ENCODE measurements at places on chromosomes 2 and 18.

DNA sequence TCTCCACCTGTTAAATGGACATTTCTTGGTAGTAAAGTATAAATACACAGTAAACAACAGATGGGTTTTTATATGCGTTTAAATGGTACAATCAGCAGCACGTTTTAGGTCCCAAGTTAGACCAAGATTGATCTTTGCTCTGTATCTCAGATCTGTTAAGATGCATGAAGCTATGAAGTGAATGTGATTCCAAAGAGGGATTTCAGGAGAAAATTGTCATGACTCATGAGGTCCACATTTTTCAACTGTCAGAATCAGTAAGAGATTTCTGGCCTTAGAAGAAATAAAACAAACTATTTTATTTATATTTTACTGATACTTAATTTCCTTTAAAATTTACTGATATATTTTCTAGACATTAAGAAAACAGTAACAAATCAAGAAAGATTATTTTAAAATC lies 142.7 kb downstream of the EML6 start:
- no peak for DNase-seq

DNA sequence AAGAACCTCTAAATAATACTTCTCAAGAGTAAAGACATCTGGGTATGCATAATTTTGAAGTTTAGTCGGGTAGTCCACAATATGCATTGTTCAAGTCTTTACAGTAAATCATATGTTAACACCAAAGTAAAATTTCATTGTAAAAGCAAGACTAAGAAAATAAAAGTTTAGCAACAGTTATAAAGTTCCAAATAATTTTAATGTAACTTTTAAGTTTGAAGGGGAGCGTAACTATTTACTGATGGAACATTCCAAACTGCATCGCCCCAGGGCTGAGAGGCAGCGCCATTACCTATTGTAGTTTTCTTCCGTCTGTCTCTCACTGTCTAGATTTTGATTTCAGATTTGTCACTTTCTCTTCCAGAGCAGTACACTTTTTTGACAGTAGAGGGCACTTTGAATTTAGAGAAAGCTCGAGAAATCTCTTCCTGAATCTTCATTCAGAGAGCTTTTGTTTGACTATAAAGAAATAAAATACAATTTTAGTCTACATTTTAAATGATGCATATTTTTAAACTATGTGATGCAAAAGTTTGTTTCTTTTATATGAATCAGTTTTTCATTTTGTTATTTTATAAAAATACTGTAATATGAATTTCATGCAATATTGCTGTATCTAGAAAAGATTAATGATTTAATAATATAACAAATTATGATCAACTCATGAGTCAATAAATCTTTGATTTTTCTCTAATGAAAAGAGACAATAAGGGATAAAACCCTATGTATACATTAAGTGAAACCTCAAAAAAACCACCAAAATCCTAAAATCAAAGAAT lies 389.8 kb downstream of the FIGN start:
- DNase-seq: no peak

DNA sequence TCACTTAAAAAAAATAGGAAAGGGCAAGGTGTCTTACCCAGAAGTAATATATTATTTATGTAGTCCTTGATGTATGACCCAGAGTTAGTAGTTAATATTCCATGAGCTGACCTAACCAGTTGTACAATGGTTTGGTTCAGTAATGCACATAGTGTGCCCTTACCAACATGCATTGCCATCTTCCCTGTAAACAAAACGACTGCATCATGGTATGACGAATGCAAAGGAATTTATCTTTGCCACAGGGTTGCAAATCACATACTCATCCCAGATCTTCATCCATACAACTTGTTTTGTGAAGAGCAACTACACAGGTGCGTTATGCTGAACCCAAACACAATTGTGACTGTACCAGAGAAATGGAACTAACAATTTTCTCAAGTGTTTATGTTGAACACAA lies 68.9 kb upstream of the ZSWIM2 start:
- no peak for DNase-seq

DNA sequence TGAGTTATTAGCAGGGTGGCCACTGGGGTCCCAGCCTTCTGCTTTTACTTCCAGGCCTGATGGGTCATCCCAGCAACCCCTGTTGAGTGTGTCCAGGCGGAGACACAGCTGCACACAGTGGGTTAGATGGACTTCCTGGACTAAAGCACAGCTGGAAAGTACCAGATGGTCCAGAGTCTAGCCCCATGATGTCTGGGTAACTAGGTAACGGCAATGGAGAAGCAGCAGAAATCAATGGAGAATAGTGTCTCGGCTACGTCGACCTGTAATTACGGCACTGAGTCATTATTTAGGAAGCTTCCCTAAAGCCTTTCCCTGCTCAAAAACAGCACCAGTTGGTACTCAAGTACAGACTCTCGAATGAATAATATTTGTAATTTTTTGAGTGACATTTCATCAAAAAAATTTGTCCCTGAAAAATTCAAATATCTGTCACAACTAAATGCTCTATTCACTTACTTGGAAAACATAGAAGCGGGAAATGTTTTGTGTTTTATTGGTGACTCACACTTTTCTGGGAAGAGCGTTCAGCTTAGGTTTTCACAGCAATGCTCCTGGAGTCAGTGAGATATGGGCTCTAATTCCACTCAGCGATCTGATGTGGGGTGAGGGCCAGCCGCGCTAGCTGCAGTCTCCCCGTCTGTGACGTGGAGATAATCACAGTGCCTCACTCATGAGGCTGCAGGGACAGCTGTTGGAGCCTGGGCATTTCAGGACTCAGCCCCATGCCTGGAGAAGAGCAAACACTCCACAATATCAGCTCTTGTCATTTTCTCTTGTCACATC lies 16.2 kb upstream of the ARL4C start:
- DNase-seq: no peak

DNA sequence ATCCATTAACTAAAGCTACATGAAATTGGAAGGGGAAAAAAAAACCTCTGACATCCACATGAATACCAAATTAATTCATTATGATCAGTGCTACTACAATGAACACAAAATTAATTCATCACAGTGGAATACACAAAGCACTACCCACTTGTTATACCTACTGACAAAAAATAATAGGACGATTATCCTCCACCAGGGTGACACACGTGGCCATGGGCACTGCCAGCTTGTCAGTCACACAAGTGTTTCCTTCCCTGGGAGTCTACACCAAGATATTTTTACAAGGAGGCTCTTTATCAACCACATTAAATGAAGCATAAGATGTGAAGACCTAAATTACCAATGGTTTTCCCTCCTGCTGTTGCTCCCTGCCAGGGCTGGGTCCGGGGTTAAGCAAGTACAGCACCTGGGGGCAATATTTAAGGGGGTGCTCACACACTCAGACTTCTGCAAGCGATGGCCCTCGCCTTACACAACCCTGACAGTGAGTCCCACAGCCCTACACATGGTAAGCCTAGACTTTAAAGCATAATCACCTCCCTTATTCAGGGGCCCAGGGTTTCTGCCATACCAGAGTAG lies 90.1 kb downstream of the TCF4 start:
- no peak for DNase-seq

GRCh38 chr2:143524119-143524553 lies 394.9 kb downstream of the ARHGAP15 start:
- no peak for DNase-seq

DNA sequence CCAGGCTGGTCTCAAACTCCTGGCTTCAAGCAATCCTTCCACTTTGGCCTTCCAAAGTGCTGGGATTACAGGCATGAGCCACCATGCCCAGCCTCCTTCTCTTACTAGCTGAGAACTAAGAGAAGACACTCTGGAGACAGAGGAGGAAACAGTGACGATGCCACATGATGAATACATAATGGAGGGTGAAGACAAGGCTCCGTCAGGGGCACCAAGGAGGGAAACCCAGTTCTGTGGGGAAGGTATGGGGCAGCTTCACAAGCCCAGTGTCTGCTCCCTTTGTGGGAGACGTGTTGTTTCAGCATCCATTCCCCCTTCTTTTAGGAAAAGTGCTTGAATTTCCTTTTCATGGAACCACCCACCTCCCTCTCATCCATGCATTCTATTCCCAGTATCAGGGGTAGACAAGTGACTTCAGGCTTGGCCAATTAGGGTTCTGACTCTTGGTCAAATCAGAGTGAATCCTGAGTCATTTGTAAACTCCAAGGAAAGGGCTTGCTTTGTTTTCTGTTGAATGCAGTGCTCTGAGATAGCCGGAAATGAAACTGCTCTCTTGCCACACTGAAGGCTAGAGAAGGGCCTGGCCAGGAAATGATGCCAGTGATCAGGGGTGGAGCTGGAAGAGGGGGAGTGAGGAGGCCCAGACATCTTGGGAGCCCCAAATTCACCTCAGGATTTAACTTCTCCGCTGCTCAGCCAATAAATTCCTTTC lies 23.7 kb downstream of the TMEM127 start:
- peak; percentile 71 for DNase-seq

DNA sequence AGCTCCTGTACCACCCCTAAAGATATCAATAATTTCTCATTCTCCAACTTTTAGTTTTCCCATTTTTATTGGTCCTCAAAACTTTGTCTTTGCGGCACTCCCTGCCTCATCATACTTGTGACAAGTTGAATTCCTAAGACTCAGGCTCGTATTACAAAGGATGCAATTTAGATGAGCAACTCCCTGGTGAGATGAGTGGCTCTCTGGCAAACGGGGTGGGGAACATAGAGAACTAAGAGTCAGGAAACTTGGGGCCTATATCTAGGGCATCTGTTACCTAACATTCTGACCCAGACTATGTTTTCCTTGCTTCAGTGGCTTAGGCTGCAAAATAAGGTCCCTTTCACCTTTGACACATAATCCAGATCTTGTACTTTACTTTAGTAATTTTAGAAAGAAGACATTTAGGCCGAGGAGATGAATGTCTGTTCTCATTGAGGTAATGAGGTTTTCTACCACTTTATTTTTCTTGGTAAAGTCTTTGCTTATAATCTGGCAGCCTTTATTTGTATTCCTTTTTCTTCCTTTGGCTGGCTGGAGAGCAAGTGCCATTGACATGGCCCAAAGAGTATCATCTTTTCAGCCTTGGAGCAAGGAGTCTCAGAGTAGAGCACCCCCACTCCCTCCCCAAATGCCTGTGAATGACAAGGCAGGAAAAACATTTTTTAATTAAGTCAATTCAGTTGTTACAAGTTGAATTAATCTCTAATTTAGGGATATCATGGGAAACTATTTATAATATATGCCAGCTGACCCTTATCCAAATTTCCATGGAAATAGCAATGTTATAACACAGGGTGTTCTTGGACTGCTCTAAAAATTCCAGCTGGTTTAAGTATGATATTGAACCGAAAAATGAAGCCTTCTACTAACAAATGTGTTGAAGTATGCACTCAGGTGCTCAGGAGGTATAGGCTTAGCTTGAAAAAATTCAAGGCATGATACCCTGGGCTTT lies 15.2 kb downstream of the TSPYL6 start:
- DNase-seq: no peak

DNA sequence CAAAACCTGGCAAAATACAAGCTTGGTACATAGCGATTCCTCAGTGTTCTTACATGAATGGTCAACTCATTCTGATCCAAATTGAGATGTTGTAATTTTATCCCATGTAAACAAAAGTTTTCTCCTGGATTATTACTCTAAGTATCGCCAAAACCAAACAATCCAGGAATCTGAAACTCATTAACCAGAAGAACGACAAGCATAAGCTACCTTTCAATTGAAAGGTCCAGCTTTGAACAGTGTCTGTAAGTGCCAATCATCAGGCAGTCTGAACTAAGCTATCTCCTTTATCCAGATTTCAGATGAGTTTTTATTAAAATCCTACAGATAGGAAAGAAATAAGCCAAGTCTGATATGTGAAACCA lies 2.4 kb downstream of the MEX3C start:
- DNase-seq: no peak

GRCh38 chr18:46639386-46639785 lies 17.6 kb downstream of the LOXHD1 start:
- no peak for DNase-seq

DNA sequence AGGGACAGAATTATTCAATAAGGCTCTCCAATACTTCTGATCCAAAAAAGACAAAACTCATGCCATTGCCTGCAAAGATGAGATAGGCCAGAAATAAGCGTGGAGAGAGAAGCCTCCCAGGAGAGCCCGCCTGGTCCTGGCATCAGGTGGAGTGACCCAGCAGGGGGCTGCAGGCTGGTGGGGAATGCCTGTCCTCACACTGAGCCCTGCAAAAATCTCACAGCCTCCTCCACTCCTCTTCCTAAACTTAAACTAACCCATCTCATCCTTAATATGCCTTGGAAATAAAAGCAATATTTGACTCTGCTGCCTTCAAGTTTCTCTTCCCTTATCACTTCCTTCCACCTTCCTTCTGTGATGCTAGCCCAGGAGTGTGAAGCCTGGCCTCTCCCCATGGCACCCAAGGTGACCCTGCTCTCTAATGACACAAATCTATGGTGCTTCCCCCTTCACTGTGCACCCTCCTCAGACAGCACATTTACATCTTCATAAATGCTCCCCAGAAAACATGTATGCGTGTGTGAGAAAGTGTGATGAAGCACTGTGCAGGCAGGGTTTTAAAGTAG lies 218.4 kb downstream of the ANAPC1 start:
- no peak for DNase-seq

GRCh38 chr2:58633613-58634365 lies 392.7 kb upstream of the FANCL start:
- DNase-seq: no peak

DNA sequence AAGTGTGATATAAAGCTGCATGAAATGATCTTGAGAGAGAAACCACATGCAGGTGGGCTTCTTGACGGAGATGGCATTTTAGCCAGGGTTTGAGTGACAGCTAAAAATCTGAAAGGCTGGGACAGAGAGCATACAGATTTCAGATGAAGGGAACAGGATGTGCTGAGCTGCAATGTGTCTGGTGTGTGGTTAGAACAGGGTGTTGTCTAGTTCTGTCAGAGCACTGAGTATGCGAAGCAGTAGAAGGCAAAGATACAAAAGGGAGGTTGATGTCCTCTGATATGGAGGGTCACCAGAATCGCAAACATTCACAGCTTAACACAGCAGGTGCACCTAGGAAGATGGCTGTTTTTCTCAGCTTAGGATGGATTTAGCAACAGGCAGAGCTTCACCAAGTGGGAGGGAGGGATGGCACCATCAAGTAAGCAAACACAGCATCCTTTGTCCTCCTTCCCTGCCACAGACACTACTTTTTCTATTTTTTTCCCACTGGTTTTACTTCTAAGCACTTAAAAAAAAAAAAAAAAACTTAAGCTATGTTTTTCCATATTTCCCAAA lies 182.5 kb downstream of the TMX3 start:
- no peak for DNase-seq

GRCh38 chr2:103669531-103669930 lies 907.7 kb downstream of the TMEM182 start:
- DNase-seq: no peak

GRCh38 chr18:32542221-32542798 lies 71.6 kb upstream of the GAREM1 start:
- no peak for DNase-seq

GRCh38 chr2:217079165-217079564 lies 219.3 kb upstream of the TNP1 start:
- no peak for DNase-seq

DNA sequence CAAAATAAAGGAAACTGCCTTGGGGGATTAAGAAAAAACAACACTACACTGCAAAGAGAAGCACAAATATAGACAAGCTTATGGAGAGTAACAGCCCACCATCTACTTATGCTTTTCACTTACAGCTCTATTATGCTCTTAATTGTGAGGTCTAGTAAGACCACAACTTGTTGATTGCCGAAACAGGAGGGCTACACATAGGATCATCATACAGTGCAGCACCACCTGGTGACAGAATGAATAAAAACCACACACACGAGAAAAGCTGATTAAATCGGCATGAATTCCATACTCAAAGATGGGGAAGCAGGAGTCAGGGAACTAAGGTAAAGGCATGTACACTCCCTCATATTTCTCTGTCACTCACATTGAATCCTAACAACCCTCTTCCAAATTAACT lies 259.2 kb downstream of the IKZF2 start:
- DNase-seq: no peak

- no peak for DNase-seq
These were observed 65.2 kb downstream of the ZEB2 start for GRCh38 chr2:144454466-144455287.
